Foreskin keratinocyte (primary cell): ENCODE measurements at places on chromosomes 2 and 18. TPM values are rescaled to one million over a fixed set of nuclear protein-coding genes. Genes with fewer than 3 reads are reported as not detected.

The CXCR1 gene
- total RNA-seq, result 0.28 and 0.41 TPM in 2 replicates

The STARD6 gene
- total RNA-seq, result 0.14 TPM in 1 of 2 replicates, not detected in the other

The SLC25A12 gene
- total RNA-seq, result 15.4 and 17.4 TPM in 2 replicates

The APOB gene
- total RNA-seq, result not detected in 2 replicates

The CKAP2L gene
- total RNA-seq, result 30.1 and 40.8 TPM in 2 replicates

The COL4A4 gene
- total RNA-seq, result 0.49 and 1.5 TPM in 2 replicates

The VAMP8 gene
- total RNA-seq, result 93.1 and 116 TPM in 2 replicates

The FLACC1 gene
- total RNA-seq, result 0.14 and 0.39 TPM in 2 replicates
